IPS DF 19.7 (cell line): ENCODE measurements at places on chromosomes 12 and 14.

GRCh38 chr12:2288875-2289274, 236.1 kb downstream of the CACNA1C start:
- DNase-seq = no peak

GRCh38 chr12:109833307-109834189, at the start of gene TRPV4:
Gene TRPV4, minus strand, starts transcription at chr12:109833398. Its CDS starts 18,602 bp downstream, at chr12:109814796.
- no peak for DNase-seq

DNA sequence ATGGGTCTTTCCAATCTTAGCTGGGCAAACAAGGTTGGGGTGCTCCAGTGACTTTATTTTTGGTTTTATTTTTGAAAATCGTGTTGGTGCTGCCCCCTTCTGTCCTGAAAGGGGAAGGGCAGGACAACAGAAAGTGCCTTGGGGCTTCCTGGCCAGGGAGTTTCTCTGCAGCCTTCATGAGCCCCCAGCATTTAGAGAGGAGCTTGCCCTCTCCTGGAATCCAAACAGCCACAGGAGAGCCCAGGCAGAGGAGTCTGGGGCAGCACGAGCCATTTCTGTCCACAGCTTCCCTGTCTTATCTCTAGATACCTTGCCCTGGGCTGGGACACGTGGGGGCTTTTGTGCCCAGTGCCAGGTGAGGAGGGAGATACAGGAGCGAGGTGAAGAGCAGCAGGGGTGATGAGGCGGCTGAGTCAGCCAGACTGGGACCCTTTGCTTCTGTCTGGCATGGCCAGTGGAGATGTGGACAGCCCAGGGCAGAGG, 4.4 kb upstream of the C1RL start:
- no peak for DNase-seq

DNA sequence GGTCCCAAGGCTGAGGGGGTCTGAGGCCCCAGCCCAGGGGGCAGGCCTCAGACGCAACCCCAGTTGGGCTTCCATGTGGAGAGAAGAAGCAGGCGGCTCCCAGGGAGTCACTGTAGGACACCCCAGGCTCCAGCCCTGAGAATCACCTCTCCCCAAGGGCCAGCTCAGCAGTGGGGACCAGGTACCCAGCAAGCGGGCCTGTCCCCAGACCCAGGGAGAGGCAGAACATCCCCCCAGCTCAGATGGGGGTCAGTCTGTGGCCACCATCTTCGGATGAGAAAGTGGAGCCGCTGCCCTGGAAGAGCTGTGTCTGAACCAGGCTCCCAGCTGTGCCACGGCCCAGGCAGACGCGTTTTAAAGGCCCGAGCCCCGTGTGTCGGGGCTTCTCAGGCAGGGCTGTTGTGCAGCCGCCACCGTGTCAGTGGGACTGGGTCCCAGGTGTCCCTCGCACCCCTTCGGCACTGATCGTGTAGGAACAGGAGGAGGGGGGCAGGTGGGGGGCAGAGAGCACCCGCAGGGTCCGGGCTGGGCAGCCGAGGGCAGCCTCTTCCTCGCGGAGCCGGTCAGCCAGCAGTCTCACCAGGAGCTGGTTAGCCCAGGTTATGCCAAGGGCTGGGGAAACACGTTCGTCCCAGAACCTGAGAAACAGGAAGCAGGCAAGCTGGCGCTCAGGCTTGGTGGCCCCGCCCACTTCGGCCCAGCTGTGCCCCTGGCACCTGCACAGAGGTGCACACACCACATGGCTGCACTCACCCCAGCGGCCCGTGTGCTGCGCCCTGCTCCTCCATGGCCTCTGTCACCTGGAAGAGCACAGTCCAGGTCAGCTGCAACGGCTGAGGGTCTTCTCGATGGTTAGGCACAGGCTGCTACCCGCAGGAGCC, 16.6 kb downstream of the XRCC3 start:
- DNase-seq = no peak

DNA sequence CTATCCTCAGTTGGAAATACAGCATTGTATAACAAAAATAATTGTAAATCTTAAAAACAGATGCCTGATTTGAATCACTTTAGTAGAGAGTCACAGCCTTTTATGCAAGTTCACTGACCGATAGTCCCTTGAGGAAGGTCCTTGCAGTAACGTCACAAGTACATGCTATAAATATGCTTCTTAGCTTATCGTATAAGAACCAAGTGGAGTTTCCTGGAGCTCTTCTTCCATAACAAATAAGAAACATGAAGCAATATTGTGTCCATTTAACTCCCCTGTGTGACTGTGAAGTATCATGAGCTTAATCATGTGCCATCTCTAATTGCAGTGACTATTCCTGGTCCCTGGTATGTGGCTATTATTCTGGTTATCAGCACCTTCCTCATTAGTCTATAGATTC, 107.9 kb downstream of the SLC38A4 start:
- no peak for DNase-seq

DNA sequence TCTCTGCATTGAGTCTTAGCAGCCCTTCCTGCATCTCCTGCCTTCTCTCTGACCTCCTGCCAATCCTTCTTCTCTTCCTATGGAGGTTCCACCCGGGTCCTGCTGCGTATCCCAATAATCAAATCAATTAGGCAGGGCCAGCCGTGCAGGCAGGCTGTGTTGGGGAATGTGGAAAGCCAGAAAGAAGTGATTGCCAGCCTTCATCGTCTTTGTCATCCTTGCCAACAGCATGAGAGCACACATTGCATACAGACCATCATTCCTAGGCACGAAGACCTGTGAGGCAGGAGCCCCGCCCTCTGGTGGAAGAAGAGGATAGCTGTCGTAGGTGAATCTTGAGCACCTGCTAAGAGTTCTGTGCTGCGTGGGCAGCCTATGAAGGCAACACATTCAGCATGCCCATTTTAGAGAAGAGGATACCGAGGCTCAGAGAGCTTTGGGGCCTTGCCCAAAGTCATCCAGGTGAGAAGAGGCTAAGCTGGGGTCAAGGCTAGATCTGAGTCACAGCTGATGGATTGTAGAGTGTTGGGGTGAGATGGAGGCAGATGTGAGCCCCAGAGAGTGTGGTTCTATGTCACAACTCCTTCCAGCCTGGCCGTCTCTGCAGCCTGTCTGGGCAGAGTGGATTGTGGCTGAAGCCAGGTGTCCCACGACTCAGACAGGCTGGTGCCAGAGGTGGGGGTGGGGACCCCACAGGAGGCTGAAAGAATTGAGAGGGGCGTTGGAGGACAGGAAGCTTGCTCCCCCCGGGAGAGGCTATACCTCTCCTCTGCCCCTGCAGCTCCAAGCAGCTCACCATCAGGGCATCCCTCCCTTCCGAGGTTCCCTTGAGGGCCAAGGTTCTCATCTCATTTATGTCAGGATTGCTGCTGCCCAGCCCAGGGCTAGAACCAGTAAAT, 12.7 kb downstream of the C14orf132 start:
- DNase-seq = peak; percentile 25

DNA sequence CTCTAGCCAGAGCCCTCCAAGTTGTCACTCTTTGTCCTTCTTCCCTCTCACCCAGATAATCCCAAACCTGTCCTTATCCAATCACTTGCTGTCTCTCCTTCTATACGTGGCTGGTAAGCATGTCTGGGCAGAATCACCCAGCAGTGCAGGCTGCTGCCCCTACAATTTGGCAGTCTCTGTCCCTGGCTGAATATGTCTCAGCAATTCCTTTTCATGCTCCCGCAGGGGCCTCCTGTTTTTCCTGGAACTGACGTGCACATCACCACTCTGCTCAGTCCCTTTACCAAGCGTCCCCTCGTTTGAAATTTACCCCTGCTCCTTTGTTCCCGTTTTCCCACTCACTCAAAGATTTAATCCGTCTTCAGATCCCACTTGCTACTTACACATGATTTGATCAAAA, 80.0 kb downstream of the ST8SIA1 start:
- no peak for DNase-seq

GRCh38 chr14:67241411-67242167, at the start of gene PALS1:
Gene PALS1, plus strand, starts transcription at chr14:67241435. Its CDS starts 37,736 bp downstream, at chr14:67279171.
- no peak for DNase-seq

- DNase-seq = no peak
These were observed 7.7 kb downstream of the KCNH3 start for GRCh38 chr12:49546481-49546880.

GRCh38 chr12:123807670-123808069, 45.6 kb downstream of the DNAH10 start:
- no peak for DNase-seq
